Stimulated activated CD8-positive, alpha-beta memory T cell treated with anti-CD3 and anti-CD28 coated beads, Interleukin-7, amount 100 ng/mL, for 4 hours (primary cell): ENCODE measurements at places on chromosomes 12 and 14.
A peak's percentile ranks its signal among the peaks of the same experiment; 100 is the strongest.

DNA sequence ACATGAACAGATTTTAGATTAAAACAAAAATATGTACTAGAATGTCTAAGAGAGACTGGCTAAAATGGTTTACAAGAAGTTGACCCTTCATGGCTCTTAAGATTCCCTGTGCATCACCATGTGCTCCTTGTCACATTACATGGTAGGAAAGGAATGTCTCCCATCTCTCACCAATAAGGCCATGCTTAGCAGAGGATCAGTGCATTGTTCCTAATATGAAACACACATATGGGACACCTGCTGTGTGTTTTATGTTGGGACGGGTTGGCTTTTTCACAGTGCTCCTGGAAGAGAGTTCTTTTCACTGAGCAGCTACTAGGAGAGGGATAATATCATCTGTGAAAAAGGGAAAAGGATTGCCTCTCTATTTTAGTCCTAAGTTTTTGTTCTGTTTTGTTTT is 9.6 kb downstream of the PFKM start:
- no peak for DNase-seq

- no peak for DNase-seq
These were observed 115.6 kb downstream of the DIP2B start for GRCh38 chr12:50620109-50620977.

GRCh38 chr14:30362369-30363218 is 196.4 kb upstream of the G2E3 start:
- no peak for DNase-seq

DNA sequence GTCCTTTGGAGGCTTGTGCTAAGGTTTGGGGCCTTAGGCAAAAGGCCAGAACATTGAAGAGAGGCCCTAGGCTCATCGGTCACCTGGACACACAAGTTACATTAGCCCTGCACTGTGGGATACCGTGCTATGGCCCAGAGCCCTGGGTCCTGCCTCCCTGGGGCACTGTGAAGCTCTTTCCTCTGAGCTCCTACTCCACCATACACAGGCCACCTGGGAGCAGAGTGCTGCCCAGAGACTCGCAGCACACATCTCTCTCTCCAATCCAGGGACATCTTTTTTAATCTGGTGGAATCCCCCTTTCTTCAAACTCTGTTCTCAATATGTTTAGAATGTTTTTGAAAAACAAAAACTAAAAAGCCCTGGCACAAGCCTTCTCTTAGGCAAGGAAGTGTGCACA is 314.2 kb upstream of the RGS6 start:
- no peak for DNase-seq

DNA sequence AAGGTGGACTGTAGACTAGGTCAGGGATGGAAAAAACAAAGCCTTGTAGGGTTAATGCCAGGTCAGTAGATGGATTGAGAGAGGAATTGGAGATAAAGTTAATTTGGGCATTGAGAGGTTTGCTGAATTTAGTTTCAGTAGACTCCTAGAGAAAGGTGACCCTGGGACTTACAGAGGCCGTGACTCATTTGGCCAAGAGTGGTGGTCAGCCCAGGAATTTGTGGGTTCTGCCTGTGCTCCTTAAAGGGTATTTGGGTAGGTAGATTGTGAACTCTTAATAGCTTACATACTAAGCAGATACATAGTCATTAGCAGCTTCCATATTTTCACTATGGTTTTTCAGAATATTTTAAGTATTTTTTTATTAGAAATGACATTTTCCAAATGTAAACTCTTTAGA is 21.8 kb downstream of the PLEKHA5 start:
- no peak for DNase-seq

DNA sequence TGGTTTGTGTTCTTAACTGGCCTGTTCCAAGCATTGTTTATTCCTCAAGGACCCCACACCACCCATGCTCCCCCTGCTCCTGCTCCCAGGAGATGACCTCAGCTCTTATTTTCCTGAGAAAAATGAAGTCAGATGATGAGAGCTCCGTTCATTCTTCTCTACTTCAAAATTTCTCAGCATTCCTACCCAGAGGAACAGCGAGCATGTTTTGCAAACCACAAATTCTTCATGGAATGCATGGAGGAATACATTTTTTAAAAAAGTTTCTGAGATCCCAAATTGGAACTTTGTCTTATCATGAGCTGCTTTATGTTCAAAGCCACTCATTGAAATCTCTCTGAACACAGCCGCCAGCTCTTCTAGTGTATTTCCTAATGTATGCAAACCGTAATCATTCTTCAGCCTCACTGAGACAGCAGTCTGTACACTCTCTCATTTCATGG is 44.9 kb downstream of the SYNE2 start:
- no peak for DNase-seq

- DNase-seq, result no peak
These were observed 1.1 kb upstream of the NDUFA12 start for GRCh38 chr12:95004610-95005009.

GRCh38 chr12:78951803-78952551 is 87.4 kb downstream of the SYT1 start:
- DNase-seq, result no peak

DNA sequence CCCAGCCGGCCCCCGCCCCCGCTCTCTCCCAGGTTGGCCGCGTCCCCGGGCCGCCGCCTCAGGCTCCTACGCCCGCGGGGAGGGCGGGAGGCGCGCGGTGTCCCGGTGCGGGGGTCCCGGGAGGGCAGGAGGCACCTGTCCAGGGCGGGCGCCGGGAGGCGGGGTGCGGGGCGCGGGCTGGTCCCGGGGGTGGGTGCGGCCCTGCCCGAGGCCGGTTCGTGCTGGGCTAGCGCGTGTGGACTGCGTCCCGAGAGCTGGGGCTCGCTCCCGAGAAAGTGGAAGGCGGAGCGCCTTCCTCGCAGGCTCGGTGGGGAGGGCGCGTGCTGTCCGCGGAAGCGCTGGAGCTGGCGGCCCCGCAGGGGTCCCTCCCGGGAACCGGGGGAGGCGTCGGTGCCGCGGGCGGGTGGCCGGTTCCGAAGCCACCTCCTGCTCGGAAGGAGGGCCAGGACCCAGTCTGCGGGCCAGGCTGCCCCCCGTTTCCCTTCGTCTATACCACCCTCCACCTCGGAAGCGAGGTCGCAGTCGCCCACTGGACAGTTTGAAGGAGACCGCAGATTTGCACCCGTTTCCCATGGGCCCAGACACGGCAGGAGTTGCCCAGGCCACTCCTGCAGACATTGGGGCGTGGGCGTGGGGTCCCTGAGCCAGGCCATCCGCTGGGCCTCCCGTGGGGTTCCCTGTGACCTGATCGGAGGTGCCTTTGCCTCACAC is 636 bp downstream of the ZFYVE21 start:
- DNase-seq, result peak; percentile 20

GRCh38 chr12:48286665-48287064 is 64.1 kb downstream of the ZNF641 start:
- no peak for DNase-seq

- no peak for DNase-seq
These were observed 15.0 kb downstream of the RASSF9 start for GRCh38 chr12:85821206-85821605.

- no peak for DNase-seq
These were observed 220.5 kb downstream of the BCAT1 start for GRCh38 chr12:24728366-24728765.

DNA sequence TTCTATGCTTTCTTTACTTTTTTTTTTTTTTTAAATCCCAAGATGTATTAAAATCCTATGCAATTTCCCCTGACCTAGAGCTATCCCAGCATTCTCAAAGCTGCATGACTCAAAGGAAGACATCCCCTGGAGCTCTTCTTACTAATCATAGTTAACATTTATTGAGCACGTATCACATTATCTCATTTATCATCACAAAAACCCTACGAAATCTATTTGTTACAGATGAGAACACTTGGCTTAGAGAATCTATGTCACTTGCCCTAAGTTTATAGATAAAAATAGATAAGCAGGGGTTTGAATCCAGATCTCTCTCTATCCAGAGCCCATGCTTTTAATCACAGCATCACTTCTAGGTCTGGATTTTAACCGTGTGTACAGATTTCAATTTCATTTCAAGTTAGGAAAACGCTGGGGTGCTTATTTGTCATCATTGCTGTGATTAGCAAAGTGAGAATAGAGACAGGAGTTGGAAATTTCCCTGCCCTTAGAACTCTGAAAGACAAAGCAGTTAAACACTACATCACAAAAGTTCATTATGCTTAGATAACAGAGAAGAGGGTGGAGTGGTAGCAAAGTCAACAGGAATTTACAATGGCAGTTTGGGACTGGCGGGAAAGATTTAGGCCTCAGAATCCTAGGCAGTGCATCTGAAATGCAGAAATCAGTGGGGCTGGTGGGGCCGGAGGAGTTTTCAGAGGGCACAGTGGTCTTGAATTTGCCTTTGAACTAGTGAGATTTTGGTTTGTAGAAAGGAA is 177.7 kb upstream of the FRMD6 start:
- no peak for DNase-seq

GRCh38 chr14:36319899-36320199 is 588 bp downstream of the MBIP start:
- DNase-seq, result no peak

GRCh38 chr14:35248476-35248788 is 43.8 kb upstream of the PSMA6 start:
- no peak for DNase-seq

DNA sequence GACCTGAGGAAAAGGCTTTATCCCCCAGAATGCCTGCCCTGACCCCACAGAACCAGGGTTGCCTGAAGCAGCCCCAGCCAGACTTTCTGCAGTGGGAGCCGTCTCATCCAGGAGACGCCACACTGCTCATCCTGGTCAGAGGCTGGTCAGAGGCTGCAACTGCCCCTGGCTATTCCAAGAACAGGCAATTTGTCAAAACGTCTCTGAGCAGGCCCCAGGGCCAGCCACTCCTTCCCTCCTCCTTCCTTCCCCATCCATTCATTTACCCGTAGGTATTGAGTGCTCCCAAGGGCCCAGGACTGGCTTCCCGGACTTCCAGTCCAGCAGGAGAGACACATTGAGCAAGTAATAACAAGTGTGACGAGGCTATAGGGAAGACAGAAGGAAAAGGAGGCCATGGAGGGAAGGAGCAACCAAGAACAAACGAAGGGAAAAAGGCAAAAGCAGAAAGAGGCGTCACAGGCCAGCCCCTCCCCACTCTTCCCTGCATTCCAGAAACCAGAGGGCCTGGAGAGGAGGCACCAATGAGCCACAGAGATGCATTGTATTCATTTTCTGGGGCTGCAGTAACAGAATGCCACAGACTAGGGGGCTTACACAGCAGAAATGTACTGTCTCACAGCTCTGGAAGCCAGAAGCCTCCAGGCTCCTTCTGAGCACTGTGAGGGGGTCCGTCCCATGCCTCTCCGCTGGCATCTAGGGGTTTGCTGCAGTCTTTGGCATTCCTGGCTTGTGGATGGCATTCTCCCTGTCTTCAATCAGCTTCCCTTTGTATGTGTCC is 21.0 kb upstream of the CD9 start:
- no peak for DNase-seq

DNA sequence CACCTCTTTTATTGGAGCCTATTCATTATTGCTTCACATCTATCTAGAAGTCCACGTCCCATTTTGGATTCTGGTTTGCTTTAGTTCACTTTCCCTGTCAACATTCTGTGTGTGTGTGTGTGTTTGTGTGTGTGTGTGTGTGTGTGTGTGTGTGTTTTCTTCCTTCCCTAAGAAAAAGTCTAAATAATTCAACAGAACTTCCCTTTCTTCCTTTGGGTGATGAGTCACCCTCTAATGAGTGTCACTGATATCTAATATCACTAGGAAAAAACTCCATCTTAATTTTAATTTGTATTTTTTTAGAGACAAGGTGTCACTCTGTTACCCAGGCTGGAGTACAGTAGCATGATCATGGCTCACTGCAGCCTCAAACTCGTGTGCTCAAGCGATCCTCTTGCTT is 234.2 kb downstream of the TTC8 start:
- DNase-seq, result no peak

- no peak for DNase-seq
These were observed 50.2 kb downstream of the SETD3 start for GRCh38 chr14:99430491-99430890.

- DNase-seq, result no peak
These were observed 18.0 kb upstream of the NRDE2 start for GRCh38 chr14:90349739-90350138.

GRCh38 chr12:67681941-67682620 is 33.5 kb downstream of the DYRK2 start:
- no peak for DNase-seq

DNA sequence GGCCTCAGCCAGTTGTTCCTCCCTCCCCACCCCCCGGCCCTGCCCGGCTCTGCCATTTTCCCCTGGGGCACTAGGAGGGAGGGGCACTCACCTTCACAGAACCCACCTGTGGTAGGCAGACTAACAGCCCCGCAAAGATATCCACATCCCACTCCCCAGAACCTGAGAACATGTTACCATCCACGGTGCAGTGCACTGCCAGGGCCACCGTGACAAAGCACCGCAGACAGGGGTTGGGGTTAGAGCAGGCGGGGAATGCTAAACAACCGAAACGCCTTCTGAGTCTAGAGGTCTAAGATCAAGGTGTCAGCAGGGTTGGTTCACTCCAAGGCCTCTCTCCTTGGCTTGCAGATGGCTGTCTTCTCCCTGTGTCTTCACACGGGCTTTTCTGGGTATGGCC is 57.4 kb upstream of the NCOR2 start:
- DNase-seq, result no peak

GRCh38 chr12:75703131-75703530 is 191.7 kb upstream of the KRR1 start:
- no peak for DNase-seq

DNA sequence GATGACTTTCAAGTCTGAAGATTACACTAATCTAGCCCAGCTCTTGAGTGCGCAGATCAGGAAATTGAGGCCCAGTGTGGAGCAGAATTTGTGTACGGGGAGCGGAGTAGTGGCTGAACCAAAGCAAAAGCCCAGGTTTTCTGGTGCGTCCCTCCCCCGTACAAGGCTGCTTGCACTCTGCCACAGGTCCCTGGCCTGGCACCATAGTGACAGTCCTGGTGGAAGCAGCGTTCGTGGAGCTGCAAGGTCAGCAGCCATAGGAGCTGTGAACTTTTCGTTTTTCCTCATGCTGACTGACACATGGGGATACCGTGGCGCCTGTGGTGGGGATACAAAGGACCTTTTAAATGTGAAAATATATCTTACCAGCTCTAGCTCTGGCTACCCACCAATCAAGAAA is 1.7 kb downstream of the EVL start:
- DNase-seq, result no peak

DNA sequence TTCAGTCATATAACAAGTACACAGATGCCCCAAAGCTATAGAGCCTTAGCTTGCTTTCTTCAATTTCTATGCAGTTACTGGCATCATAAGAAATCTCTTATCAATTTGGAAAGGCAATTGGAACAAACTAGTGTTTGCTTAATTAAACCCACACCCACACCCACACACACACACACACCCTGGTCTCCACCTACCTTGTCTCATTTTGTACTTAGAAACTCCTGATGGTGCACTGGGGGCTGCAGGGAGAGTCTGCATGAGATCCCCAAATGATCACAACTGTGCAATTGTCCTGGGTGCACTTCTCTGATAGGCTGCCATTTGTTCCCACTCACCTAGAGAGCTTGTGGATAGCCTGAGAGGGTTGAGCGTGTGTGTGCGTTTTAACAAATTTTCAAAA is 40.5 kb upstream of the PTCSC3 start:
- no peak for DNase-seq

DNA sequence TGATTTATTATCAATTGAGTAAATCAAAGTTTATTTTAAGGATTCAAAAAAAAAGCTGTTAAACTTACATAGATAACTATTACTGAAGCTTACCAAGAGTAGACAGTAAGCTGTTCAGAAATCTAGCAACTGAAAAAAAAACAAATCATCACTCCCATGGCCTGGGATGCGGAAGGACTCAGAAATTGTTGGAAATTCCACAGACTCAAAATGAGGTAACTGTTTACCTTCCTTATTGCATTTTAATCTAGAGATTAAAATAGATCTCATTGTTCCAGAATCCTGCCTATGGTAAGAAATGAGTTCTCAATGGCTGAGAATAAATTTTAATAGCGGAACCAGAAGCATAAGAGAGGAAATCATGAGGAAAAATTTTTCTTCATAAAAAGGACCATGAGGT is 87.2 kb downstream of the PPM1H start:
- no peak for DNase-seq
